ENCODE measurements at places on chromosomes 3 and 15.

DNA sequence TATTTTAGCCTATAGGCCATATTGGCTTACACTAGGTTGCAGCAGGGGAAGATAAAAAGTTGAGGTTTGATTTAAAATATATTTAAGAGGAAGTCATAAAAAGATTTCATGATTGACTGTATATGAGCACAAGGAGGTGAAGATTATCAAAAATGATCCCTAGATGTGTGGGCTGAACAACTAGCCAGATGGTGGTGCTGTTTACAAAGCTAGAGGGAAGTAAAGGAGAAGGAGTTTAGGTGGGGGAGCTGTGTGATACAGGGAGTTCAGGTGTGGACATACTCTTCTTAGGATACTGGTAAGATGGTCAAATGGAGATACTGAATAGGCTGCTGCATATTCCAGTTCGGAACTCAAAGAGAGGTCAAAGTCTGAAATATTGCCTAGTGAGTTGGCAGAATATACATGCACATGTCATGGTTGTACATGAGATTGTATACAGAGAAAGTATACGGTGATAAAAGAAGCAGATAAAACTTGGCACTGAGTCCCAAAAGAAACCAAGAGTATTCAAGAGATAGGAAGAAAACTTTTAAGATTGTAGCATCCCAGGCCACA is 727.8 kb downstream of the NLGN1 start:
- DNase-seq: no peak

GRCh38 chr3:171755656-171756055 is 54.6 kb downstream of the PLD1 start:
- DNase-seq: no peak

GRCh38 chr3:12395349-12396012 is 88.8 kb upstream of the TSEN2 start:
- no peak for DNase-seq

- no peak for DNase-seq
Measured at GRCh38 chr15:70586241-70586640, 177.1 kb downstream of the UACA start.

DNA sequence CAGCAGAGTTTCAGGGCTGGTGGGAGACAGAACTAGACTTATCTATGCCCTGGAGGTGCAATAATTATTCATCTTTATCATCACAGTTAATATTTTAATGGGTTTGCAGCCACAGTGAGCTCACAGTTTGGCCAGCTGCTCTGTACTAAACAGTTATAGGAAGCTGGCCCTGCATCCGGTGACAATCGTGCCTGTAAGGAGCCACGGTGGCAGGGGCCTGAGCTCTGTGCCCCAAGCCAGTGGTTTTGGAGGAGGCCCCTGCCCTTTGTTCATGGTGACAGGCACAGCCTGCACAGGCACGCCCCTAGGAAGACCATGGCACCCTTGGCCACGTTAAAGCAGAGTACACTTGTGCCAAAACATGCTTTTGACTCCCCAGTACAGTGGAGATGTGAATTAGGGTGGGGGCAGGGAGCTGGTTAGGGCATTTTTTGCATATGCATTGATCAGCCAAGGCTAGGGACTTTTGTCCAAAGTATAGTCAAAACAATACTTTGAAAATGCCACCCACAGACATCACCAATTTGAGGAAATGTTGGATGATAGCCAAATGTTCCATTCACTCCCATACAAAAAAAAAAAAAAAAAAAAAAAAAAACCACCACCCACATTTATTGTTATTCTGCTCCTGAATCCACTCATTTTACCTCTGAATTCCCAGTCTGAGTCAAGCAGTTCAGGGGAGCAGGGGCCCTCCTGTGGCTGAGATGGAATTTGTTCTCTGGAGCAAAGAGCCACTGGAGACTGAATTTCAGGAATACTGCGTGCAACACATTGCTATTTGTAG is 3.4 kb upstream of the RFTN1 start:
- no peak for DNase-seq

DNA sequence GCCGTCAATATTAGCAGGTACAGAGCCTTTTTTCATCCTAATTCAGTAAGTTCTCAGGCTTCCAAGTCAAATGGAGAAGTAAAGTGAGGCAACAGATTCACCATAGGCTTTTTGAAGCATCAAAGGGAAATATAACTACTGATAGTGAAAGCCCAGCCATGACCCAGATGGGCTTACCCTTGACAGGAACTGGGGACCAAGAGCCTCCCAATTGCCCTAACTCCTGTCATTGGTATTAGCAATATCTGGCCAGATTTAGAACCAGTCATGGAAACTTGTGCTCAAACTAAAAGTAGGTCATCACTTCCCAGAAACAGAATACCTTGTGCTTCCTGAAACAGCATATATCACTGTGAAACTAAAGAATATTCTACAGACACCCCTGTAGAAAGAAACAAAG is 33.0 kb downstream of the NME9 start:
- DNase-seq: no peak

Data from CD4-positive, alpha-beta T cell treated with Interleukin-6 at 100 ng/mL for 8 hours (primary cell).